HFFc6 (cell line): ENCODE measurements at places on chromosomes 4 and X. TPM values are rescaled to one million over a fixed set of nuclear protein-coding genes. Genes with fewer than 3 reads are reported as not detected.
A peak's percentile ranks its signal among the peaks of the same experiment; 100 is the strongest.

Gene ADH7
- total RNA-seq = not detected in 3 replicates

Gene HMX1
- total RNA-seq = not detected in 3 replicates

DNA sequence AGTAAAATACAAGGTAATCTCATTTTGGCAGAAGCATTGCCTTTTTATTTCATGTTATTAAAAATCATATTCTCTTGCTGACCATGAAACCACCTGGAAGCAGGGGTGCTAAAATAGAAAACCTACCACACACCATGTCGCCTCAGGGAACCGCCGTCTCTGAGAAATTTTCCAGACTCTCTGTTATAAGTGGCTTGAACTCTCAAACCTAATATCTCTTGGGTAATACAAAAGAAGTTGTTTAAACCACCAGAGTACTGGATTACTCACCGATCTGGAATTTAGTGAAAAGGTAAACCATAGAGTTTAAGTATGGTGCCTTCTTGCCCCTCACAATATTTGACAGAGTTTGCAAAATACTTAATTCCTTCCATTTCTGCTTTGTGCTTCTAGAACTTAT lies 27.7 kb downstream of the ENPP6 start:
- no peaks in the 10 kb centered on the region; the same call in 1 of the 2 replicates for H3K27me3 ChIP-seq
- H3K4me3 ChIP-seq = no peak overlapping the region
- no peaks in the 10 kb centered on the region for H3K36me3 ChIP-seq

- no peak overlapping the region for H3K4me3 ChIP-seq
- H3K36me3 ChIP-seq = no peaks in the 10 kb centered on the region
- peaks cover 29% of the 10 kb centered on the region for H3K4me1 ChIP-seq
- no peak overlapping the region; the same call in 1 of the 2 replicates for H3K27ac ChIP-seq
- DNase-seq = no peak
- H3K27me3 ChIP-seq = peaks cover 2% of the 10 kb centered on the region; the same call in 1 of the 2 replicates
Observed at GRCh38 chrX:154717824-154718223, 33.1 kb downstream of the GAB3 start.

DNA sequence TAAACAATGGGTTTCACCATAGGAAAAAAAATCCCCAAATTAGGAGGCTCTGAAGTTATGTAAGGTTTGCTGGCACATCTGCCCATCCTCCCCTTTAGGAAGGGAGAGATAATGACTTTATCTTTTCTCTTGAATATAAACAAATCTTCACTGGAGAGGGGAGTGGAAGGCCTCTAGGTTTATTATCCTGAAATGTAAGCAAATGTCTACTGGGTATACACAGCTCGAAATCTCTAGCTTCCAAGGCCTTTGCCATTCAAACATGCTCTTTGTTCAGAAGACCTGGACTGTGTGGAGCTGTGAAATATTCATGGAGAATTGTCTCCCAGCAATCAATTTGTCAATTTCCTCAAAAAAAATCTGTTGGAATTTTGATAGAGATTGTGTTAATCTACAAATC lies 21.7 kb upstream of the MED14 start:
- H3K4me3 ChIP-seq = no peak overlapping the region
- H3K4me1 ChIP-seq = no peaks in the 10 kb centered on the region
- peaks cover 5% of the 10 kb centered on the region; the same call in 1 of the 2 replicates for H3K36me3 ChIP-seq
- no peak for DNase-seq
- no peak overlapping the region for H3K27ac ChIP-seq

- no peak overlapping the region for H3K27ac ChIP-seq
- no peaks in the 10 kb centered on the region for H3K36me3 ChIP-seq
Observed at GRCh38 chrX:24682739-24683432, 10.8 kb upstream of the POLA1 start.

GRCh38 chr4:129863206-129863605 lies 767.3 kb downstream of the C4orf33 start:
- H3K27me3 ChIP-seq = no peaks in the 10 kb centered on the region
- no peak for DNase-seq
- H3K4me3 ChIP-seq = no peak overlapping the region
- no peaks in the 10 kb centered on the region for H3K36me3 ChIP-seq

- H3K4me3 ChIP-seq = peak overlapping the region; percentile 39
- H3K36me3 ChIP-seq = no peaks in the 10 kb centered on the region
- no peak overlapping the region for H3K27ac ChIP-seq
- H3K27me3 ChIP-seq = peaks cover 2% of the 10 kb centered on the region
- H3K4me1 ChIP-seq = peaks cover 5% of the 10 kb centered on the region; the same call in 1 of the 2 replicates
Observed at GRCh38 chr4:183721207-183722081, 62.4 kb downstream of the TRAPPC11 start.

DNA sequence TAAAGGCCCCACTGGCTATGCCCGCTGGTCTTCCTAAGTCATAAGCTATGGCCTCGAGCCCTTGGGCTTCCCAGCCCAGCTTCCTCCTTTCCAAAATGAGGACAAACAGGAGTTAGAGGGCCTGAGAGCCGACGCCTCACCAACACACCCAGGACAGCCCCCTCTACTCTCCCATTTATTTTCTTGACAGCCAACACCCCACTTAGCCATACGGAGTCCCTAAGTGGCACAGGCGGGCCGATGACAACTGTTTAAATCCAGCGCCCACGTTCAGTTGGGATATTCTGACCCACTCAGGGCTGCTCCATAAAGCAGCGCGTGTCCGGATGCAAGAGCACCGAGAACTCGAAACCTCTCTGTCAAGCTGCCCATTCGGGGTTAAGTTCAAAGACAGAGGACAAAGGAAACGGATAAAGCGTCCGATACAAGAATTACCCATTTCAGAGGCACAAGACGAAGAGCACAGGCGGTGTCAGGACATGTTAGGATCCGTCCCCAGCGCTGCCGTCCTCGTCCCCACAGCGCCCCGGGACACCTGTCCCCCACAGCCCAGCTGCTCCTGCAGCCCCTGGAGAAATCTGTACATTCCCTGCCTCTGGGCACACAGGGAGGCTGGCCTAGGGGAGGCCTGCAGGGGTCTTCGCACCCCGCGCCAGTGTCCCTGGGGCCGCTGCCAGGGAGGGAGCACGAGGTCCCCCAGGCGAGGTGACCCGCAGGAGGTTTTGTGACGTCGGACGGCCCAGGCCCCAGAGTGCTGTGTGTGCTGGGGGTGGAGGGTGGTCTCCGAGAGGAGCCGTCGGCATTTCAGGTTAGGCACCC lies 1.2 kb downstream of the PRKX start:
- DNase-seq = no peak
- peaks cover 1% of the 10 kb centered on the region; the same call in 1 of the 2 replicates for H3K27me3 ChIP-seq
- H3K4me3 ChIP-seq = peak overlapping the region; percentile 96
- peak overlapping the region; percentile 84 for H3K27ac ChIP-seq
- peaks cover 11% of the 10 kb centered on the region for H3K4me1 ChIP-seq
- H3K36me3 ChIP-seq = no peaks in the 10 kb centered on the region

GRCh38 chrX:148741441-148741840 lies 241.0 kb downstream of the AFF2 start:
- H3K4me1 ChIP-seq = no peaks in the 10 kb centered on the region
- no peaks in the 10 kb centered on the region for H3K27me3 ChIP-seq
- H3K36me3 ChIP-seq = no peaks in the 10 kb centered on the region
- DNase-seq = no peak
- H3K27ac ChIP-seq = no peak overlapping the region
